Posterior vena cava (tissue), 2 donors: ENCODE measurements at places on chromosomes 2 and 18.

DNA sequence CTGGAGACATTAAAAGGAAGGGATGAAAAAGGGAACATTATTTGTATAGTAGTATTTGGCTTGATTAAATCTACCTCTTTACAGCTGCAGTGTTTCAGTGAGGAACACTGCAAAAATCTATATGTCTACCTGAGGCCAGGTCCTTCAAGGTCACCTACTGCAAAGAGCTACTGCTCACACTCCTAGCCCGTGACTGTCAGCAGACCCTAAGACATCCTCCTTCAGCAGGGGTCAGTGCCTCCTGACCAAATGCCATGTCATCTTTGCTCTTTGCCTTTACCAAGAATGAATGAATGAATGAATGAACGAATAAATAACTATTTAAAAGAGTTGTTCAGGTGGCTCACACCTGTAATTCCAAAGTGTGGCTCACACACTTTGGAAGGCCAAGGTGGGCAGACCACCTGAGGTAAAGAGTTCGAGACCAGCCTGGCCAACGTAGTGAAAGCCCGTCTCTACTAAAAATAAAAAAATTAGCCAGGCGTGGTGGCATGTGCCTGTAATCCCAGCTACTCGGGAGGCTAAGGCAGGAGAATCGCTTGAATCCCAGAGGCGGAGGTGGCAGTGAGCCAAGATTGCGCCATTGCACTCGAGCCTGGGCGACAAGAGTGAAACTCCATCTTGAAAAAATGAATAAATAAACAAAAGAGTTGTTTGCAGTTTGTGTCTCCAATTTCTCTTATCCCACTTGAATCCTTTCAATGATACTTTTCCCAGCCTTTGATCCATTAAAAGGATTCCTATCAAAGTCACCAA, 84.3 kb upstream of the GRB14 start:
- no peak for DNase-seq

DNA sequence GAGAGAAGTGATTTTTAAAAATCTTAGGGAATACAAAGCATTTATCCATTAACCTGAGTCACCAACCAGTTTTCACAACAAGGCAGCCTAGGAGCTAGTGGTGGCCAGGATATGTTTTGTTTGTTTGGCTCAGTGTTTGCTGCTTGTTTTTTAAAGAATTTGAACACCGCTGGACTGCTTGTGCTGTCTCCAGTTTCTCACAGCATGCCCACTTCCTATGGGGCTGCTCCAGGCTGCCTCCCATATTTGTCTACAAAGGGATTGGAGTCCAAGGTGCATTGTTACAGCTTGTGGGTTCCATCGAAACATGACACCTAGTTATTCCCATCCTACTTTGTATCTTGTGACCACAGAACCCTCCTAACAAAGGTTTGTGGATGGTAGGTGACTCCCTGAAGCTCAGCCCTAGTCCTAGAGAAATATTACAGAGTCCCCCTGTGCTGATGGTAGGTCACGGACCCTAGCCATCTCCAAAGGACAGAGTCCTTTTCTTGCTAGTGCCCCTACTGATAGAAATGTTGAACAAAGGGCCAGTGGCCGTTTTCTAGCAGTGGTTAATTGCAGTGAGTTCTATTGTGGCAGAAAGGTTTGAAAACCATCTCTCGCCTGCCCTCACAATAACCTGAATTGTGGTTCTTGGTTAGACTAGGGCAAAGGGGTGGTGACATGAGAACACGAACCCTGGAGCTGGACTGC, 23.2 kb downstream of the GPR39 start:
- no peak for DNase-seq

- no peak for DNase-seq
Observed at GRCh38 chr2:165456027-165456426, 13.5 kb upstream of the CSRNP3 start.

DNA sequence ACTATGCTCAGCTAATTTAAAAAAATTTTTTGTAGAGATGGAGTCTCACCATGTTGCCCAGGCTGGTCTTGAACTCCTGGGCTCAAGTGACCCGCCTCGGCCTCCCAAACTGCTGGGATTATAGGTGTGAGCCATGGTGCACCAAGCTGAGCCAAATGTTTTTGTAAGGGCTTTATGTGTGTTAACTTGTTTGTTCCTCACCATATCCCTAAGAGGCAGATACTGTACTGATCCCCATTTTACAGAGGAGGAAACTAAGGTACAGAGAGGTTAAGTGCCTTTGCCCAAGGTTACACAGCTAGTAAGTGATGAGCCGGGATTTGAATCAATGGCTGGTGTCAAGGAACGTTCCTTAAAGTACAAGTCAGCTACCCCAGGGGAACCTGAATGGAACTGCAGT, 85.3 kb upstream of the KLF7 start:
- DNase-seq: no peak

DNA sequence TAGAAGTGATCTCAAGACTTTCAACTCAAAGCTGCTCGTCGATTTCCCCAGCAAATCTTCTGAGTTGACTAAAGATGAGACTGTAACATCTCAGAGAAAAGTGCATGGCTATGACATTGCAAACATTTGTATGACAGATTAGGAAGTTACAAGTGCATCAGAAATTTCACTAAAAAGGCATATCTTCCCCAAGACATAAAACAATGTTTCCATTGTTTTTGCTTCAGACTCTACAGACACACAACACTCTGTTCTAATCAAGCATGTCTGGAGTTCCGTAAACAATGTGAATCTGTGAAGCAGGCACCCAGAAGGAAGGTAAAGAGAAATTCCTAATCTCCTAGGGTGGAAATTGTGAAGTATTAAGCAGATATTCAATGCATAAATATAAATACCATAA, 144.6 kb upstream of the LYPD1 start:
- DNase-seq: no peak

DNA sequence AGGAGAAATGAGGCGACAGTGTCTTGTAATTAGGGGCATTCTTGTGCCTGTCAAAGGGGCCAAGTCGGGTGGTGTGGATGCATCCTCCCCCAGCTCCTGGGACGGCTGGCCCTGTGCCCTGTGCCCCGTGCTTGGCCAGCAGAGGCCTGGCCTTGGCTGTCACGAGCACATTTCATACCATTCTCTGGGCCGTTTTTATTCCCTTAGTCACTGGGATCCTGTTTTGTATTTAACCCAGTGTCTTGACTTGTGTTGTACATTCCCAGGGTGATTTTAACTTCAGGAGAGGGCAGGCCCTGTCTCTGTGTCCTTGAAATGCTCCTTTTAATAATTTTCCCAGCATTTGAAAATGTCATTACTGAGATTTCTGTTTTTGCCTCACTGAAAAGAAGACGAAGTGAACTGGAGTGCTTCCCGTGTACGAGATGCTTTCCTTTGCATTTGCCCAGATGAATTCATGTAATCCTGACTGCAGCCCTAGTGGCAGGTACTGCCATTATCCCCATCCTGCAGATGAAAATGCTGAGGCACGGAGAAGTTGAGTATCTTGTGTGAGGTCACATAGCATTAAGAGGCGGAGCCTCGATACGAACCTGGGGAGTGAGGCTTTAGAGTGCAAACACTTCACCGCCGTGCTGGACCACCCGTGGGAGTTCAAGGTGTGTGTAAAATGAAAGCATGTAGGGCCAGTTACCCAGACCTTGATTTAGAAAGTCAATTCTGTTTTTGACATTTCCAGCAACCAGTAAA, 57.0 kb downstream of the SH3RF3 start:
- DNase-seq: no peak

DNA sequence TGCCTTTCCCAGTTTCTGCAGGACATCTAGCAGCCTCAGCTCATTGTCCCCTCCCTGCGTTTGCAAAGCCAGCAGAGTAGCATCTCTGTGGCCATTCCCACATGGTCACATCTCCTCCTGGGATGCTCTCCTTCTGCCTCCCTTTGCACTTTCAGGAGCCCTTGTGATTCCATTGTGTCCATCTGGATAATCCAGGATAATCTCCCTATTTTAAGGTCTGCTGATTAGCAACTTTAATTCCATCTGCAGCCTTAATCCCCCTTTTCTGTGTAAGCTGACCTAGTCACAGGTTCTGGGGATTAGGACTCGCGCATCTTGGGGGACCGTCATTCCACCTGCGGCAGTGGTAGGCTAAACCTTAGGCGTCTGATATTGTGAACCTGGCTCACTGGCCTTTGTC, 70.7 kb downstream of the NEDD4L start:
- DNase-seq: no peak

GRCh38 chr2:210162466-210163124, 8.6 kb downstream of the KANSL1L start:
- no peak for DNase-seq

DNA sequence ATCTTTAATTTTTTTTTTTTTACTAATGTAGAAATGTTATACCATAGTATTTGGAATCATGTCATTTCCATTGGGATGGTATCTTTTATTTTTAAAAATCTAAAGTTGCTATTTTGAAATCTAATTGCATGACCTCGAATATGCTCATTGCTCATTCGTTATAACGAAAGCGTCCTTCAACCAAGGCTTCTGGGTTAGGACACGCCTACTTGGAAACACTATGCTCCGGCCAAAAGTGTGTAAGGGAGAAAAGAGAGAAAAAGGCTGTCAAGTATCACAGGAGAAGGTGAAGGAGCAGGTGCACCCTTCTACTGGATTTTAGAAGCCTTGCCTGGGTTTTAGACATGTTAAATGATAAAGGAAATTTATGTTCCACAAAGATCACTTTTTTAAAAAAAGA, 465.9 kb upstream of the ID2 start:
- DNase-seq: no peak

GRCh38 chr18:64233851-64234250, 85.0 kb upstream of the LINC00305 start:
- DNase-seq: no peak

- DNase-seq: peak; percentile 70
Observed at GRCh38 chr2:236659758-236660150, 90.1 kb downstream of the ACKR3 start.

DNA sequence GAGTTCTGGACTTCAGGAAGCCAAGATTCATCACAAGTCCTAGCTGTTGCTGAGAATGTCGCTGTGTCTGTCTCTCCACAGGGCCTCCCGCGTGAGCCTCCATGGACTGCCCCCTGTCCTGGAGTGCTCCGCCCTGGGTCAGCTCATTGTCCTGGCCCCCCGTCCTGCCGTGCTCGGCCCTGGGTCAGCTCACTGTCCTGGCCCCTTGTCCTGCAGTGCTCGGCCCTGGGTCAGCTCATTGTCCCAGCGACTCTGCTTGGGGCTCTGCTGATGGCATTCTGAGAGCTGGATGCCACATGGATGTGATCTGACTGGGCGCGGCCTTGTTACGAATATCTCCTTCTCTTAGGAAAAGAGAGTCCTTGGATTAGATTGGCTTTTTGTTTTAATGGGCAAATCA, 78.5 kb downstream of the EIPR1 start:
- DNase-seq: peak; percentile 62

DNA sequence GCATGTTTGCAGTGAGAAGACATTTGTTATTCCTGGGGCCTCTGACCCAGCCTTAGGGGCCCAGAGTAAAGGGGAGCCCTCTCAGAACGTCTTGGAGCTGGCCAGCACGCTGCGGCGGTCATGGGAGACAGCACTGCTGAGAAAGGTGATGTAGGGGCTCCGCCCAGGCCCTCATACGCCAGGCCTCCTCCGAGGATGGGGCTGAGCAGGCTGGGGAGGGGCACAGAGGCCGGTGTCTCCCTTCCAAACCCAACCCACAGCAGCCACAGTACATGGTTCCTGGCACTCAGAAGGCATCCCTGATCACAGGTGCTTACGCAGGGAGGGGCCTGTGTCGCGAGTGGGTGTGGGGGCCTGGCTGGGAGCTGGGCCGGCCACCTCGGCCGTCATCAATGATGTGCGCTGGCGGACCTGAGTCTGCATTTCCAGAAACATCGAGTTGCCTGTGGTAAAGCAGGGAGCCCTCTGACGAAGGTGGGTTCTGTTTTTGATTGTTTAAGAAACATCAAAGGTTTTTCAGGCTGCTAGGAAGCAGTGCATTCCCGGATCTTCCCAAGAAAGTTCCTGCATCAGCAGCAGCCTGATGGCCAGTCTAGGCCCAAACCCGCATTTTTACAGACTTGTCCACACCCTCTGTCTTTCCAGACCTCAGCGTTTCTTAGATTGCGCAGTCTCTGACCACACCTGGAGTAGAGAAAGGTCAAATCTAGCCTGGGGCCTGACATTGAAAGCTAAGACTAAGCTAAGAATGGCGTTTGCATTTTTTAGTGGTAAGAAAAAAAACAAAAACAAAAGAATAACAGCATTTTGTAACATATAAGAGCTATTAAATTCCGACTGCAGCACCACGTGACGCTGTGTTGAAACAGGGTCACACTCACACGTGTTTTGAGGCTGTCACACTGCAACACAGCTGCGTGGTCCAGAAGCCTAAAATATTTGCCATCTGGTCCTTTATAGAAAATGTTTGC, 51.2 kb upstream of the PXDN start:
- peak; percentile 72 for DNase-seq

GRCh38 chr18:35502052-35502451, 4.3 kb upstream of the INO80C start:
- no peak for DNase-seq

DNA sequence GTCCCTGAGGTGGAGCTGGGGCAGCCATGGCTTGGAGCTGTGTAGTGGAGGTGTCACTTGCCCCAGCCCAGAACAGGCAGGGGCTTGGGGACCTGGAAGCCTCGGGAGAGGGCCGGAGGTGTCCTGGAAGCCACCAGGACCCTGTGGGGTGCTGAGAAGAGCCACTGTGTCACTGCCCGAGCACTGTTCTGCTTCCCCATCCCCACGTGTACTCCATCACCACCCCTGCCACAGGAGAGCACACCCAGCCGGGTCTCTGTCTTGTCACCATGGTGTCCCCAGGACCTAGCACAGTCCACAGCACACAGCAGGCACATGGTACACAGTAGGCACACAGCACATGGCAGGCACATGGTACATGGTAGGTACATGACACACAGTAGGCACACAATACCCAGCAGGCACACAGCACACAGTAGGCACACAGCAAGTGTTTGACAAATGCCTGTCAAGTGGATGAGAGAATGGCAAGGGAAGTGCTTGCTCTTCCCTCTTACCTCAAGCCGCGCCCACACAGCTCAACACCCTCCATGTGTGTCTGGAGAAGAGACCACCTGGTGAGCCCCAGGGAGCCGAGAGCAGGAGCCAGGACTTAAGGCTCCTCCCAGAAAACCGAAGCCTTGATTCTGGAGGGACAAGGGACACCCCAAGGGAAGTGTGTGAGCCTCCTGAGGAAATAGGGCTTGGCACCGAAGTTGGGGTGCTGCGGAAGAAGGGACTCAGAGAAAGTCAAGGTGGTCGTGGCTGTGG, 13.3 kb downstream of the MBP start:
- DNase-seq: no peak

- no peak for DNase-seq
Observed at GRCh38 chr18:77084688-77085035, 47.9 kb downstream of the MBP start.

DNA sequence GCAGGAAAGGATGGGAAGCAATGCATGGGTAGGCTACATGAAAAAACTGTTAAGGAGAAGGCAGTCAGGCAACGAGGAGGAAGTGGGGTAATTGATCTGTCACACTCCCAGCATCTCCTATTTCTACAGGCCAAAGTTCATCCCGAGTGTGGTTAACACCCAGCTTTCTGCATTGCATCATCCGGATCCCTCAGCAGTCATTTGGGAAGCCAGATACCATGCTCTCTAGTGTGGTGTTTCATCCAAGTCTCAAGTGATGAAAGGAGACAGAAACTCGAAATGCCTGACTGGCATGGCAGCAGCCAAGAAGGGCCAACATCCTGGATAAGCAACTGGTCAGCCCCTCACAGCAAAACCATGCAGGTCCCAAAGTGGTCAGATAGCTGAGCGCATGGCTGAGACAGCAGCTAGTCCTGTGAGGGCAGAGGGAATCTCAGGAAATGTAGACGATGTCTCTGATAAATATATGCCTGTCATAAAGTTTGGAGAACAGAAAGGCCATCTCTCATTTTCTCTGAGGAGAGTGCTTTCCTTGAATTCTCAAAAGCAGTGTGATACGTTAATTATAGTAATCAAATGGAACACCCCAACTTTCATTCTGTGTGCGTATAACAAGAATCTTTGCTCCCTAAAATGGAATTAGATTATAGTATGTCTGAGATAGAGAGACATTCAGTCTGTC, 24.8 kb upstream of the HNRNPA3 start:
- DNase-seq: no peak
